ENCODE measurements at places on chromosomes 5 and 9.

GRCh38 chr5:158234323-158235158, 375.6 kb upstream of the CLINT1 start:
- DNase-seq, result no peak

- DNase-seq, result no peak
These were observed 84.8 kb upstream of the PAM start for GRCh38 chr5:102670224-102670836.

DNA sequence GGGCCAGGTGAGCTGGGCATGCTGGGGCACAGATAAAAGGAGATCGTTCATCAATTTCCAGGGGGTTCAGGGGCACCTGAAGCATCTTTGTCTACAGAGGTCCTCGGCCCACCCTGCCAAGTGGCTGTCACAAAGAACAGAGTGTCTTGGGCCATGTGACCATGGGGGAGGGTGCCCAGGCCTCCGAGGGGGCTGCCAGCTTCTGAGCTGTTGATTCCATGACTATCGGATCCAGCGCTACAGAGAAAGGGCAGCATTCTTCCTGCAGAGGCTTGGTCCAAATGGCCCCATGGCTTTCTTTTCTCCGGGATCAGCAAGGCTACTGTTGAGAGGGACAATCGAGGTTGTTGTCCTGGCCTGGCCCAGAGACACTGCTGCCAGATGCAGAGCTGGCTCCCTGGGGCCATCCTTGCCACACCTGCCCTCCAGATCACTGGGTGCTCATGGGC, 289.2 kb downstream of the ZSWIM6 start:
- DNase-seq, result no peak

DNA sequence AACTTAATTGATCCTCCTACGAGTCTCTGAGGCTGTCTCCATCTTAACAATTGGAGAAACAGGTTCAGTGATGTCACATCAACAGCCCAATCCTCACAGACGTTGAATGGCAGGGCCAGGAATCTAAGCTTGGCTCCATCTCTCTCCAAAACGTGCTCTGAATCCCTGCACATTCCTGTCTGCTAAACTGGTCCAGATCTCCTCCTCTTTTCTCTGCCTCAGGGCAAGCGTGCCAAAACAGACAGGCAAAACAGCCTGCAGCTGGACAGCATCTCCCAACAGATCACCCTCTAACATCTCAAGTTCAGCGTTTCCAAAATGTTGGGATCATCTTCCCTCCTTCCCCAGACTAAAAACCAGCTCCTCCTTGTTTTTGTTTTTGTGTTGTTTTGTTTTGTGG, 6.6 kb downstream of the FBP1 start:
- no peak for DNase-seq

- no peak for DNase-seq
These were observed 172.3 kb upstream of the PPP1R26 start for GRCh38 chr9:135307300-135307699.

DNA sequence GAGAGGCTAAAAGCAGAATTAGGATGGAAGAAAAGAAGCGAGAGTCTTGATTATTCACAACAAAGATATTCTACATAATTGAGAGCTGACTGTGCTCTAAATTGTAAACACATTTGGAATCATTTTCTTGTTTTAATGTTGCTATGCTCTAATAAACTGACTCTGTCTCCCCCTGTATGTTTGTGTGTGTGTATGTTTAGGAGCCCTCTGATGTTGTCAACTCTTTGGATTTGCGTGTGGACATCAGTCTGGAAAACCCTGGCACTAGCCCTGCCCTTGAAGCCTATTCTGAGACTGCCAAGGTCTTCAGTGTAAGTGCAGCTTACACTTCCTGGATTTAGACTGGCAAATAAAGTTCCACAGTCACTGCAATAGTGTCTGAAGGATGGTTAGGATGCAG, 37.8 kb downstream of the MOCS2 start:
- no peak for DNase-seq

DNA sequence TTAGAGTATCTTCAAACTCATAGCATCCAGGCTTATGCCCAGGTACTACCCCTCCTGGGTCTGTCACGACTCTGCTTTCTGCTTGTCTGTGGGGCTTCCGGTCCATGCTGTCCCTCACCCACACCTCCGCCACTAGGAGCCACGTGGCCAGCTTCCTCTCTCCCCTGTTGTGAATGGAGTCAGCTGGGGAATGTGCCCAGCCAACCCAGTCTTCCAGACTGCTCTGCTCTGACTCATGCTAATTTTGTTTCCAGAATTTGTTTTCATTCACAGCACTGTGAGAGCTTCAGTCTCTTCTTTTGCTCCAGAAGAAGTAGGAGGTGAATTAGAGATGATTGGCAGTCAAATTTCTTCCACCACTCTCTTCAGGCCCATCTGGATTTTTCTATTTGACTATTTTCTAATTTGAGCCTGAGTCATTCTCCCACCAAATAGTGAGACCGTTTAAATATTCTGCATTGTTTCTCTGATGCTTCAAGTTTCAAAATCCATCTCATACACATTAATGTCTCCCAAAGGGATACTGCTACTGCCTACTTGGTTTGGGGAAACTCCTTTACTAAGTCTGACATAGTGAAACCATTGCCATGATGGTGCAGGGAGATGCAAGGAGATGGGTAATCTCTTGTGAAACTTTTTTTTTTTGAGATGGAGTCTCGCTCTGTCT, 424.1 kb upstream of the KIF2A start:
- no peak for DNase-seq
